ENCODE measurements at places on chromosomes 6 and 20. TPM values are rescaled to one million over a fixed set of nuclear protein-coding genes. Genes with fewer than 3 reads are reported as not detected.

The MCHR2 gene
- not detected for total RNA-seq

The SF3B5 gene
- total RNA-seq = 185 TPM

The HLA-DPA1 gene
- total RNA-seq = not detected

The FOXC1 gene
- total RNA-seq = 15.9 TPM

The SPATS1 gene
- total RNA-seq = not detected

The KCNQ5 gene
- not detected for total RNA-seq

The GPLD1 gene
- not detected for total RNA-seq

The EPPIN gene
- not detected for total RNA-seq

The ESR1 gene
- not detected for total RNA-seq

The C20orf202 gene
- not detected for total RNA-seq

The PSMB8 gene
- 25.7 TPM for total RNA-seq

The ULBP2 gene
- total RNA-seq = 7.0 TPM

The CD24 gene
- total RNA-seq = 1.2 TPM

The MTFR2 gene
- 7.4 TPM for total RNA-seq

The PXDC1 gene
- 119 TPM for total RNA-seq

The SLC24A3 gene
- total RNA-seq = not detected

The COL9A3 gene
- 0.76 TPM for total RNA-seq

The AHCY gene
- 101 TPM for total RNA-seq
